ENCODE measurements at places on chromosomes 2 and 18. TPM values are rescaled to one million over a fixed set of nuclear protein-coding genes. Genes with fewer than 3 reads are reported as not detected.
A peak's percentile ranks its signal among the peaks of the same experiment; 100 is the strongest.

CHAC2 gene
- total RNA-seq = 10.2 TPM

- H3K4me3 ChIP-seq = no peak overlapping the region
- DNase-seq = no peak
- no peak overlapping the region for H3K27ac ChIP-seq
- peaks cover 16% of the 10 kb centered on the region for H3K4me1 ChIP-seq
These were observed 639.7 kb downstream of the STK39 start for GRCh38 chr2:167607731-167608130.

- DNase-seq = no peak
- H3K4me1 ChIP-seq = peaks cover 4% of the 10 kb centered on the region
- H3K4me3 ChIP-seq = no peak overlapping the region
- no peak overlapping the region for H3K27ac ChIP-seq
- no peaks in the 10 kb centered on the region for H3K36me3 ChIP-seq
These were observed 239.4 kb upstream of the SKOR2 start for GRCh38 chr18:47490882-47491281.

TMEM18 gene
- 23.9 TPM for total RNA-seq

DNA sequence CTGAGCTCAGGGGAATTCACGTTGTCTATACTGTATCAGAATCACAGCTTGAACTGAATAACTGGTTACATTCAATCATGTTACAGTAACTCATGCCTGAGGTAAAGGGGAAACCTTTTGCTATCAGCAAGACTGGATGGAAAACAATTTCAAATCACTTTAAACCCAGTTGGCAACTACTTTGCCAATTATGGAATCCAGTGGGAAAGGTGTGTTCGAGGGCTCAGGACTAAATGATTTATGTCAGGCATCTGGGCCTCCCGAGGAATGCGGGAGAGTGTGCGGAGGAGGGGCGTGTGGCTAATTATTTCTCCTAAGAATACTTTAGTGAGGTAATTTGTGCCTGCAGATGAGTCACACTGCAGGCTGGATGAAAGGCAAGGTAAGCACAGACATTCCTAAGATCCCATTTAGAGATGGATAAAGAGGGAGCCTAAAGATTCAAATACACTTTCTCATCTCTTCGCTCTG is 100.1 kb downstream of the HRH4 start:
- H3K27me3 ChIP-seq = no peaks in the 10 kb centered on the region
- DNase-seq = peak; percentile 44
- no peak overlapping the region for H3K4me3 ChIP-seq
